ENCODE measurements at places on chromosomes 1 and 21.

DNA sequence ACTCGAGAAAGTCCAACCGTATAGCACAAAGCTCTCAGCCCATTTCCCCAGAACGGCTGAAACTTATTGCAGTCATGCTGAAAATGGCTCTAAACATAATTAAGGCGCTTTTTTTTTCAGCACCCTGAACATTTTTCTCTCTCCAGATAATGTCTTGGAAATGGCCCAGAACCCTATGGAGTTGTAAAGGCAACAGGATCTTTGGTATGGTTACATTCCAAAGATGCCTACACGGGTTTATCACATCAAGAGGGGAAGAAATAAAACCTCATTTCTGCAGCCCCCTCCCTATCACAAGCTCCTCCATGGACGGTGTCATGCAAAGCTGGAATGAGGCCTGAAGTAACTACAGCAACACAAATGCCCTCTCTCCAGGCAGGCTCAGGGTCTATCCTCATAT lies 126.4 kb upstream of the GALNT2 start:
- DNase-seq = no peak

GRCh38 chr1:161848676-161849075 lies 82.6 kb downstream of the ATF6 start:
- DNase-seq = no peak

DNA sequence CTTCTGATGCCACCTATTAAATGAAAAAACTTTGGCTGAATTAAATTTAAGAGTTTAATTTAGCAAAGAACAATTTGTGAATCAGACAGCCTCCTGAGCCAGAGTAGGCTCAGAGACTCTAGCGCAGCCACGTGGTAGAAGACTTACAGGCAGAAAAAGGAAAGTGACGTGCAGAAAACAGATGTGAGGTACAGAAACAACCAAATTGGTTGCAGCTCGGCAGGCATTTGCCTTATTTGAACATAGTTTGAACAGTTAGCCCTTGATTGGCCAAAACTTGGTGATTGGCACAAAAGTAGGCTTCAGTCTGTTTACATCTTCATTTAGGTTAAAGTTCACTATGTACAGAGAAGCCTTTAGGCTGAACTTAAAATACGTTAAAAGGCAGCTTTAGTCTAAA lies 22.9 kb downstream of the TCP10L start:
- no peak for DNase-seq

GRCh38 chr1:209672705-209673630 lies 2.2 kb upstream of the G0S2 start:
- no peak for DNase-seq

DNA sequence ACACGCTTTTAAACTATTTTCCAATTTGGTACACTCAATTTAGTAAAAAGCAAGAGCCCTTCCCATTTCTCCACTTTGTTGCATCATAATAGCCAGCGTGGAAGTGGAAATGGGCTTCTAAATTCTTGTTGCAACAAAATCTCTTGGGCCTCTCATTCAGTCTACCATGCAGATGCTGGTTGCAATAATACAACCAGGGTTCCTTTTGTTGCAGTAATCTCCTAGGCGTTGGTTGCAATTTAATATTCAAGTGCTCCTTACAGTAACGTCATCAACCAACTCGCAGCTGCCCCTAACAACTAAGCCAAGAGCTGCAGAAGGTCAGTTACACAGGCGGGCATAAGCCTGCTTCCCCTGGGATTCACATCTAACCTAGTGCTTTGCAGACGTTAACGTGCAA lies 2.7 kb upstream of the HDGF start:
- no peak for DNase-seq

DNA sequence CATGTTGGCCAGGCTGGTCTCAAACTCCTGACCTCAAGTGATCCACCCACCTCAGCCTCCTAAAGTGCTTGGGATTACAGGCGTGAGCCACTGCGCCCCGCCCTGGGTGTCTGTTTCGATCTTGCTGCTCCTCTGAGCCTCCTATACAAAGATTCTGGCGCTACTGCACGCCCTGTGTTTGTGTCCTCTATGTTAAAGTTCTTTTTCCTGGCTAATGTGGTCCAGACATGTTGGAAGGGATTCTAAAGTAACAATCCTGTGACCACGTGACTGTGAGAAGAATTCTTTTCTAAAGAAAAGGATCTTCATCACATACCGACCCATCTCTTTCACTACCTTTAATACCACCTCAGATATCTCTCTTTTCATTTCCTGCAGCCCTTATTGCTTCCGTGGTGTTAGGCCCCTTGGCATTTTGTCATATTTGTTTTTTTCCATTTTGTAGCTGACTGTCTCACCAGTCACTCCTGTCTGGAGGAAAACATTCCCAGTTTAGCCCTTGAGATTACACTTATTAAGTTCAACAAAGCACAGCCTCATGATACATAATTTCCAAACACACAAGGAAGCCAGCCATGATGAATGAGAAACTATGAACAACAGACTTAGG lies 27.2 kb upstream of the ENO1 start:
- no peak for DNase-seq

DNA sequence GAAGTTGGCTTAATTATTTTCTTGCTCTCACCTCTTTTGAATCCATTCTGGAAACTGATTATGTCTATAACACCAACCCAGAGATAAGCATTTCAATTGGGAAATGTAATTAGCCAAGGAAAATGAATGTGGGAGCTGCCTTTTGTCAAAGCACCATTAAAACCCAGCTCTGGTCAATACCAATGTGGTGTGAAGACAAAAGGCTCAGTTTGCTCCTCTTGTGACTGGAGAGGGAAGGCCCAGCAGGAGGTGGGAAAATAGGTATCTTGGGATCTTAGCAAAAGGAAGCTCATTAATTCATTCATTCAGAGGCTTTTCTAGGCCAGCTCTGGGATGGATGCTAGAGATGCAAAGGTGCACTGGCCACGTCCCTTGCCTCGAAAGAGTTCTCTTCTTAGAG lies 75.0 kb upstream of the SELENON start:
- no peak for DNase-seq

- DNase-seq = no peak
Measured at GRCh38 chr1:15083578-15083977, 70.0 kb upstream of the TMEM51 start.

- DNase-seq = no peak
Measured at GRCh38 chr1:3352299-3352951, 102.0 kb upstream of the ARHGEF16 start.

GRCh38 chr1:227654858-227655752 lies 80.0 kb downstream of the JMJD4 start:
- no peak for DNase-seq

- no peak for DNase-seq
Measured at GRCh38 chr1:9202240-9202870, 32.2 kb upstream of the H6PD start.

- DNase-seq = no peak
Measured at GRCh38 chr21:41230497-41230896, 62.5 kb downstream of the BACE2 start.

GRCh38 chr1:226973371-226973897 lies 33.3 kb downstream of the COQ8A start:
- DNase-seq = no peak

DNA sequence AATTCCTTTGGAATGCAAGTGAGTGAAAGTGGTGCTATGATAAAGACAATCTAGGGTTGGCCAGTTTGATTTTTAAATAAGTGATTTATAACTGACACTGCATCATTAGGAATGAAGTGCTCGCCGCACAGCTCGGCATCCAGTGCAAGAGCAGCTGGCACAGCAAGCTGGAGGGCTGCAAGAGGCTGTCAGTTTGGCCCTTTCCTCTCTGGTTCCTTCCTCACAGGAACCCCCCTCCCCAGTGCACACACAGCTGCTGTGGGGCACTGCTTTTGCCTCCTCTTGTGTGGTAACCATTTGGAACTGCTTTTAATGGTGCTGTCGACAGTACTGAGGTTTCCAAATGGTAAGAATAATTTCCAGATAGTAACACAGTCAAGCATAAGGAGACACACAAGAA lies 10.4 kb upstream of the BCAR3 start:
- no peak for DNase-seq

- no peak for DNase-seq
Measured at GRCh38 chr21:36828891-36829515, 130.1 kb downstream of the SIM2 start.

GRCh38 chr1:155835548-155835947 lies 21.5 kb downstream of the GON4L start:
- DNase-seq = no peak

- no peak for DNase-seq
Measured at GRCh38 chr1:228920831-228921230, 185.6 kb downstream of the RHOU start.

Data from stimulated activated CD8-positive, alpha-beta memory T cell treated with anti-CD3 and anti-CD28 coated beads, Interleukin-4, amount 100 ng/mL, for 1 hour (primary cell).